ENCODE measurements at places on chromosomes 11 and 22.

DNA sequence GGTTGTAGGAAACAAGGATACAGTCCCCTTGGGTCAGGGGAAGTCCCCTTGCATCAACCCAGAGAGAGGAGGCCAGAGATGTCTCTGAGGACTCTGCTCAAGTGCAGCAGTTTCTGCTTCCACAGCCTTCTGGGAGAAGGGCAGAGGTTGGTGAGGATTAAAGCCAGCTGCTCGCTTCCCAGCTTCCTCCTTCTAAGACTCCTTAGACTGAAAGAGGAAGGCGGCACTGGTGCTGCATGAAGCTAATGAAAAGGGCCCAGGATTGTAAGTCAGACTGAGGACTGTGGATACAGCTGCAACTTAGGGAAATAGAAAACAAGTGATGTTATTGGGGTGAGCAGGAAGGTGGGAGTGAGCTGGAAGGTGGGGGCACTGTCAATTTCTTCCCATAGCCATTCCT lies at the start of gene OR52K1:
Gene OR52K1 (plus strand): TSS at position 202 of the 400 bp plus-strand sequence. CDS start 6,255 bp downstream, outside the sequence.
- no peak for DNase-seq

- no peak for DNase-seq
Observed at GRCh38 chr11:86669424-86669823, 3.0 kb downstream of the ME3 start.

GRCh38 chr22:49847751-49848689 lies 5.6 kb upstream of the ZBED4 start:
- DNase-seq: no peak

DNA sequence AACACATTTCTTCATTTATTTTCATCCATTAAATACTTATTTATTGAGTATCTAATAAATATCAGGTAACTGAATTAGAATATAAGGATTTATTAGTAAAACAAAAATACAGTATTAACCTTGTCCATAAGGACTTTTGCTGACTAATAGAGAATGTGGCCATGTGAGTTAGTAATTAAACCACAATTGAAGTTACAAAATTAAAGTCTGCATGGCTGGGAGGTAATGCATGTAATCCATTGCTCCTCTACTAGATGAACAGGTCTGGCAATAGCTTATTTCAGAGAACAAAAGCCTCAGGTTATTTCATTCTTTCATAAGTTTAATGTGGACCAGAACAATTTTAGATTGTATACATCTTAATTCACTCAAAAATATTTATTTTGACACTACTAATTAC lies 9.9 kb upstream of the CARD18 start:
- no peak for DNase-seq

DNA sequence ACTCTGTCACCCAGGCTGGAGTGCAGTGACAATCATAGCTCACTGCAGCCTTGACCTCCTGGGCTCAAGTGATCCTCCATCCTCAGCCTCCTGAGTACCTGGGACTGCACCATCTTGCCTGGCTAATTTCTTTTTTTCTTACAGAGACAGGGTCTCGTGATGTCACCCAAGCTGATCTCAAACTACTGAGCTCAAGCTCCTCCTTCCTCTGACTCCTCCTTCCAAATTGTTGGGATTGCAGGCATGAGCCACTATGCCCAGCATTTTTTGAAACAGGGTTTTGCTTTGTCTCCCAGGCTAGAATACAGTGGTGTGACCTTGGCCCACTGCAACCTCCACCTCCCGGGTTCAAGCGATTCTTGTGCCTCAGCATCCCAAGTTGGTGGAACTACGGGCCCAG lies 358.3 kb upstream of the MTNR1B start:
- DNase-seq: no peak

DNA sequence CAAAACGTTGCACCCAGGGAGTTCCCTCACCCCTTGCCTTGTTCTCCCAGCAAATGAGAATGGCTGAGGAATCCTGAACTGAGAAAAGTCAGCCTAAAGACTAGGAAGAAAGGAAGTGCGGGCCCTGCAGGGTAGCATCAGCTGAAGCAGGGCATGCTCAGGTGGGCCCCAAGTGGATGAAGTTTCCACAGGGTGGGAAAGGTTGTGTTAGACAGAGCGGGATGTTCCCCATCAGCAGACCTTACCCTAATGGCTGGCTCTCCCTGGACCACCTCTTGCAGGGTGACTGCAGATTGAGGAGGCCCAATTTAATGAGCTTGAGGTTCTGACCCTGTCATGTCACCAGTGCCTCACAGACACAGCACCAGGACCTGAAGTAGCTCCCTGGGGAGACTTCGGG lies 81.5 kb upstream of the MYOD1 start:
- DNase-seq: no peak

DNA sequence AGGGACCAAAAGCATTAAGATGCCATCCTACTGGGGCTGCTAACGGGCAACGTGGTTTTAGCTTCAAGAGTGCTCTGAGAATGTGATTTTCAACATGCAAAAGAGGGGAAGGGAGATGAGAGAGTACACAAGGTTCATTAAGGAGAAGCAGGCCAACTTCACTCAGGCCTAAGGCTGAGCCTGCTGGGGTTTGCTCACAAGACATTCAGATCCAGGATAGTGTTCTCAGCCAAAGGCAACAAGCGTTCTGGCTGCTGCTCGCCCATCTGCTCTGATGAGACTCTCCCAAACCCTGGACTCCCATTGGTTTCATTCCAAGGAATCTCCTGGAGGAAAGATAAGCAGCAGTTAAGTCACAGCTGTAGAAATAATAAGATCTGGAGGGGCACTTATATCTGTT lies 23.6 kb upstream of the UPB1 start:
- DNase-seq: no peak

DNA sequence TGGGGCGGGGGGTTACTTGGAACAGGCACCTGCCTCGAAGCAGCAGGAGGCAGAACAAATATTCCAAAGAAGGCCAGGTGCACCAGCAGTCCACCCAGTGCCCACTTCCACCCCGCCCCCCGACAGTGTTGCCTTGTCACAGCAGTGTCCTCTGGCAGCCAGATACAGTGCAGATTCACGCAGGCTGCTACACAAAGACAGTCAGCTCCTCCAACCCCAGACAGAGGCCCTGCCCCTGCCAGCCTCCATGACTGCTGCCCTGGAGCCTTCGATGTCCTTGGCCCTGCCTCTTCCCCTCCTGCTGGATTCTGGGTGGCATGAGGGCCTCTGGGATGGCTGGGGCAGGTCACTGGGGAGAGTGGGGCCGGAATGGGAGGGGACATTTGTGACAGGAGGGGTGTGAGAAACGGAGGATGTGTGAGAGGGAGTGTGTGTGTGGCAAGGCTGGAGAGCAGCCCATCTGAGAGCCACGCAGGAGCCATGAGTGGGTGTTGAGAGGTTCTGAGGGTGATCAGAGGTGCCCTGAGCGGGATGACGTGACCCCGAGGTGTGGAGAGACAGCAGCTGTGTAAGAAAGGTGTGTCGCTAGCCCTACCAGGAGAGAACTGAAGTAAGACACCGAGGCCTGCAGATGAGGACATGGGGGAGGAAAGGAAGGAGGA lies 173.7 kb downstream of the CEP164 start:
- no peak for DNase-seq

DNA sequence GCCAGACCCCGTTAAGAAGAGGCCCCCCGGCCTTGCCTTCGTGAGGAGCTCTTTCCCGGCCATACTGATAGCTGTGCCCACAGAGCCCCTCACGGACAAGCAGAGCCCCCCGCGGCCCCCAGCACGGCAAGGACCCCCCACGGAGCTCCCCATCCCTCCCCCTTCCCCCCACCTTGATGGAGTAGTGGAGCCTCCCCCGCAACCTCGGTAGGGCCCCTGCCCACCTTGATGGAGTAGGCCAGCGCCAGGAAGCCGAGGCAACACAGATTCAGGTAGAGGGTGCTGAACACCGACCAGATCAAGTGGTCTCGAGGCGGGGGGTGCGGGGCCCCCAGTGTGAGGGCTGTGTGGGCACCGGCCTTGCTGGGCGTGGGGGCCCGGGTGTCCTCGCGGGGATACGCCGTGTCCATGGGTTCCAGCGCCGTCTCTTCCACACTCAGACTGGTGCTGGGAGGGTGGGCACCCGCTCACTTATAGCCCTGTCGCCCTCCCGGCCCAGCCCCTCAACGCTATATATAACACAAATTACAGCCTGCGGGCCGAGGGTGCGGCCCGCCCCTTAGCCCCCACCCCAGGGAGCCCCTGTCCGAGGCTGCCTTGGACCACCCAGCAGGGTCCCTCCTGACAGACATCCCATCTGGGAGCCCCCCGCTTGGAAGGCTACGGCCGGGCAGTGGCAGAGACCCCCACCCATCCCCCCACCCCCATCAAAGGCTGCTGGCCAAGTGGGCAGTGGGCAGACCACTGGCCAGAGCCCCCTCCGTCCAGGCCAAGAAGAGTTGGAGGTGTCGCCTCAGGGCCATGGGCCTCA lies at the start of gene IFITM5:
Gene IFITM5 (minus strand): TSS at position 446 of the 811 bp plus-strand sequence. CDS start 36 bp downstream, at position 410.
- DNase-seq: no peak

GRCh38 chr11:127627629-127628457 lies 627.3 kb upstream of the KIRREL3 start:
- no peak for DNase-seq

- DNase-seq: no peak
Observed at GRCh38 chr11:32184041-32184722, 93.3 kb downstream of the RCN1 start.

- no peak for DNase-seq
Observed at GRCh38 chr22:29112121-29112520, 39.3 kb downstream of the KREMEN1 start.

DNA sequence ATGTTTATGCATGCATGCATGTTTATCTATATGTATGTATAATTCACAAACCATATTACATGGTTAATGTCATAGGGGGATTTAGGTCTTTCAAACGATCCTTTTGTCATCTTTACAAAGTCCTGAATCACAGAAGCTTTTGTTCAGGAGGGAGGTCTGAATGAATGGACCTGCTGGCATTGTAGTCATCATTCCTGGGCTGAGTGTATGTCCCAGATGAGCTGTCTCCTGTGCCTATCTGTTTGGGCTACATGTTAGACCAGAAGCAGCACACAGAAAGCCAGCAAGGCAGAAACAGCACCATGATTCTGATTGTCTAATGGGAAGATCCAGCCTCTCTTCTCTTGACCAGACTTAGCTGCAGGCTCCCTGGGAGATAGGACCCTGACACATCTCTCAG lies 69.5 kb downstream of the ADM start:
- DNase-seq: no peak

DNA sequence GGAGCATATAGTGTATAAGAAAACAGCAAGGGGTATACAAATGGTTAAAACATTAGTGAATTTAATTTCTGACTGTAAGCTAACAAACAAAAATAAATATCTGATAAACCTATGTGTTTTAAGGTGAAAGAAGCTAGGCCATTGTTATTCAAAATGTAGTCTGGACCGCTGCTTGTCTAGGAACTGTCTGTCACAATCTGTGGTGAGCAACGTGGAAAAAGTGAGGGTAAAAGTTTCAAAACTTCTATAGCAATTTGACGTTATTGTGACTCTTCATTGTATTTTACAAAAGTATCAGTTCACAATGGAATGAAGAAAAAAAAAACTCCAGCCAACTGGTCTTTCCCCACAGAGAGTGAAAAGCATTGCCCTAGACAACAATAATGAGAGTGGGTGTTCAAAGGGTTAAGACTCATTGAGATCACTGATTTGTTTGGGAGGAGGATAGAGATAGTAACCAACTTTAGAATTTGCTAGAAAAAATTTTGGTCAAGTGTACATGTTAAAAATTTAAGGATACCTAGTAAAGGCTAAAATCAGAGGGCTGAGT lies 79.1 kb downstream of the UVRAG start:
- no peak for DNase-seq

DNA sequence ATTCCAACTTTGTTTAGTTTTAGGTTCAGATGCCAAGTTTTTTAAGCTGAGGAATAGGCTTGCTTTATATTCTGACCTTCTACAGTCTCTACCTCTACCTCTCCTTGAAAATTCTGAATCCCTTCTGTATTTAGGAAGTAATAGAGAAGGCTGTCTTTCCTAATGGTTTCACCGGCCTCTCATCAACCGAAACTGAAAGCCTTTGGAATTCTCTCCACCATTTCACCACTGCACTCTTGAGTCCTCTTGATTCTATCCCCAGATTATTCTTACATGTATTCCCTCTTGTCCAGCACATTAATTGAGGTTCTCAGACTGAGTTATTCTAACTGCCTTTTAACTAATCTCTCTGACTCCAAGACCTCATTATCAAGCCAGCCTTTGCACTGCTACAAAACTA lies 67.7 kb upstream of the PICALM start:
- no peak for DNase-seq

- DNase-seq: no peak
Observed at GRCh38 chr11:114610984-114611944, 15.7 kb upstream of the NXPE4 start.

- DNase-seq: no peak
Observed at GRCh38 chr22:37634417-37634924, 5.0 kb upstream of the SH3BP1 start.

DNA sequence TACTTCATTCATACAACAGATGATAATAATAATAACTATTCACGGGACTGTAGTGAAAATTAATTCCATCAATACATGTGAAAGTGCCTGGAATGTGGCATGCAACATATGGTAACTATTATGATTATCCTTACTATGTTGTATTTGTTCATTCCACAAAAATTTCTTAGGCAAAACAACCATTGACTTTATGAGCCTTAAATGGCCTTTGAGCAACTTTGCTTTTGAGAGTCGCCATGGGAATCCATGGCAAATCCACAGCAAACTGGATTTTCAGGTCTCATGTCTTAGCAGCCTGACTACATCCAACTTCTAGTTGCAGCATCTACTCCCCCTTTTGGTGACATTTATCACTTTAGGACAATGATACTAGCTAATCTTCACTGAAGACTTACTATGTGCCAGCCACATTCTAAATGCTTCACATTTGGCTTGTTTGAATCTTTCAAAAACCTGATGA lies 56.8 kb downstream of the SLC1A2 start:
- no peak for DNase-seq

DNA sequence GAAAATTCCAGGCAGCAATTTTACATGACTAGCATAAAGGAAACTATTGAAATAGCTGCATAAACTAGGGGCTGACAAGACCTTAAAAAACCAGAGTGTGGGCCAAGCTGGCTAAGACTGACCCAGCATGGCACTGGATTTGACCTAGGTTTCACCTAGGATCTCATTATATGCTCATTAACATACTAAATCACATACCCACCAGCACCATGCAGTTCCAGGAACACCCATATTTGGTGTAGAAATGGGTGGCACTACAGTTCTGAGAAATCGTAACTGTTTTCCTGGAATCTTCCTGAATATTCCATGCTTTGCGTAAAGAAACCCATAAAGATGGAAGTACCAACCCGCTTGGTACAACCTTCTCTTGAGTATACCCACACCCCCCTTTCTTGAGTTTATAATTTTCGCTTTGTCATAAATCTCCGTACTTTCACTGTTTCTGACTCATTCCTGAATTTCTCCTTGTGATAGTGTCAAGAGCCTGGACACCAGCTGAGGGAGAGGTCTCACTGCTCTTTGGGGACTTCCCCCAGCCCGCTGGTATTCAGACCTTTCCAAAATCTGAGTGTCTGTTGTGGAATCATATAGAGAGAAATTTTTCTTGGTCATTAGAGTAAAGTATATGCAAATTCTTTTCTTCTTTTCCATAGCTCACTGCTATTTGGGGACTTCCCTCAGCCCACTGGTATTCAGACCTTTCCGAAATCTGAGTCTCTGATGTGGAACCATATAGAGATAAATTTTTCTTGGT lies 55.1 kb downstream of the MTMR3 start:
- no peak for DNase-seq

- DNase-seq: no peak
Observed at GRCh38 chr11:34953955-34954354, 37.5 kb downstream of the PDHX start.

GRCh38 chr11:63490551-63491239 lies at the start of gene PLAAT5:
PLAAT5 (minus strand) TSS chr11:63491167; CDS start chr11:63491034, 133 bp downstream.
- DNase-seq: peak; percentile 73

Measured in ecto neural progenitor cell (in vitro differentiated cells).